ENCODE measurements at places on chromosomes 1 and 21. TPM values are rescaled to one million over a fixed set of nuclear protein-coding genes. Genes with fewer than 3 reads are reported as not detected.

DNA sequence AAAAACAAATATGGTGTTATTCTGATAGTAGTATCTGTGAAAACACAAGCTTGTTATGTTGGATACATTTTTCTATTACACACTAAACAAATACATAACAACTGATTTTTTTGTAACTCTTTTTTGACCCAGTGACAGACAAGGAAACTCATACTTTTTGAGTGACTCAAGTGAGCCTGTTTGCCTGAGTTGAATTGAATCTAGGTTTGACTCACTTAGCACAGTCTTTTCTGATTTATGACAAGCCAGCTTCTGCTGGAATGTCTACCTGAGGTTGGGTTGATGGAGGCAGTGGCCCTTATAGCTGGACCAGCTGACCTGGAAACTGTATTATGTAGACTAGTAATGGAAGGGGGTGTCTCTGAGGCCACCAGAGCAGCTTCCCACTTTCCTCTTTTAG is 4.2 kb upstream of the CLCA4 start:
- no peak overlapping the region for H3K27ac ChIP-seq
- peak; percentile 8 for DNase-seq
- no peaks in the 10 kb centered on the region for H3K36me3 ChIP-seq
- H3K4me3 ChIP-seq = no peak overlapping the region
- H3K4me1 ChIP-seq = no peaks in the 10 kb centered on the region

DNA sequence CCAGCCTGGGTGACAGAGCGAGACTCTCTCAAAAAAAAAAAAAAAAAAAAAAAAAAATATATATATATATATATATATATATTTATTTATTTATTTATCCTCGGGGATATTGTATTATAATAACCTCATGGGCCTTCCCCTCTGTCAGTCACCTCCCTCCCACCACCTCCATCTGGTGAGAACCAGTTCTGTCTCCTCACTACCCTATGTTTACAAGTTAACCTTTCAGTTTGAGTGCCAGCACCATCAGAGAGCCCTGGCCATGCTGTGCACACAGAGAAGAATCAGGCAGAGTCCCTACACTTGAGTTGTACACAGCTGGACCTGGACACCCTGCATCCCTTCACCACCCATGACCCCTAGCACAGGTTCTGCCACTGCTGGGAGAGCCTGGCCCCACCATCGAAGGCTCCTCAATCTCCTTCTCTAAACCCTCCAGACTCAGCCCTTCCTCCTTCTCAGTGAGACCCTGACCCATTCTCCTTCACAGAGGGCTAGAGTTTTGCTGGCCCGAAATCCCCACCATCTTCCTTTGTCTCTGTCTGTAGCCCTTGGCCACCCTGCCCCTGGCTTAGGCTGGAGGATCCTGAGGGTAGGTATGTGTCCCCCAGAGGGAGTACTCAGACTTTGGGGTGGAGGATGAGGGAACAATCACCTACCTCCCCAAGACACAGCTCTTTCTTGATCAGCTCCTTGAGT is 1.2 kb downstream of the S100A5 start:
- no peak overlapping the region for H3K27ac ChIP-seq
- H3K4me1 ChIP-seq = peaks cover 39% of the 10 kb centered on the region
- no peaks in the 10 kb centered on the region for H3K27me3 ChIP-seq
- DNase-seq = no peak

- peak; percentile 99 for DNase-seq
- peaks cover 17% of the 10 kb centered on the region for H3K4me1 ChIP-seq
- H3K36me3 ChIP-seq = no peaks in the 10 kb centered on the region
- peak overlapping the region; percentile 74 for H3K27ac ChIP-seq
- no peak overlapping the region for H3K4me3 ChIP-seq
Measured at GRCh38 chr1:198776602-198777029, 137.8 kb downstream of the PTPRC start.

DNA sequence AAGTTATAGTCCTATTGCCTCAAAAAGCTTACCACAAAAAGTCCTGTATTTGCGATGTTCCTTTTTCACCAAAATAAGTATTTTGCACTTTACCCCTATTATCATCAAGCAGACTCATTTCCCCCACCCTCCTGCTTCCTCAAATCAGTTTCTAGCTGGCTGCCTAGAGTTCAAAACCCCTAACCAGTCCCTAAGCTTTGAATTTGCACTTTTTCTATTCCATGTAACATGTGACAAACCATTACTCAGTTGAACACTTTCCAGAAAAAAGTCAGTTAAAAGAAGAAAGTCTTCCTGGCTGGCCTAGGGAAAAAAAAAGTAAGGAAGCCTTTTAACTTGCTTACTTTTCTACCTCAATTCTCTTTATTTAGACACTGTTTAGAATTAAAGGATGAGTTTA is 8.2 kb downstream of the CEP170 start:
- H3K4me3 ChIP-seq = no peak overlapping the region
- H3K27me3 ChIP-seq = no peaks in the 10 kb centered on the region
- H3K36me3 ChIP-seq = peaks cover 8% of the 10 kb centered on the region
- H3K4me1 ChIP-seq = peaks cover 24% of the 10 kb centered on the region
- H3K27ac ChIP-seq = no peak overlapping the region
- DNase-seq = peak; percentile 60

Gene NMNAT2
- total RNA-seq = 0.50 TPM

GRCh38 chr1:51247022-51247421 is 10.9 kb downstream of the RNF11 start:
- H3K27me3 ChIP-seq = no peaks in the 10 kb centered on the region
- no peaks in the 10 kb centered on the region for H3K36me3 ChIP-seq
- no peaks in the 10 kb centered on the region for H3K4me1 ChIP-seq
- H3K27ac ChIP-seq = no peak overlapping the region
- H3K4me3 ChIP-seq = no peak overlapping the region
- no peak for DNase-seq

GRCh38 chr1:151989211-151989862 is 4.3 kb downstream of the S100A10 start:
- H3K27me3 ChIP-seq = no peaks in the 10 kb centered on the region
- H3K4me3 ChIP-seq = peak overlapping the region; percentile 83
- H3K36me3 ChIP-seq = peaks cover 18% of the 10 kb centered on the region
- DNase-seq = peak; percentile 87
- peak overlapping the region; percentile 97 for H3K27ac ChIP-seq
- H3K4me1 ChIP-seq = peaks cover 66% of the 10 kb centered on the region

GRCh38 chr1:223852337-223852736 is 6.6 kb upstream of the TP53BP2 start:
- no peaks in the 10 kb centered on the region for H3K36me3 ChIP-seq
- H3K4me1 ChIP-seq = no peaks in the 10 kb centered on the region
- no peaks in the 10 kb centered on the region for H3K27me3 ChIP-seq
- H3K4me3 ChIP-seq = no peak overlapping the region

GRCh38 chr1:21716169-21716568 is 47.0 kb upstream of the RAP1GAP start:
- H3K4me3 ChIP-seq = no peak overlapping the region
- no peaks in the 10 kb centered on the region for H3K4me1 ChIP-seq
- H3K27ac ChIP-seq = no peak overlapping the region

- no peaks in the 10 kb centered on the region for H3K36me3 ChIP-seq
- H3K4me1 ChIP-seq = no peaks in the 10 kb centered on the region
- H3K27me3 ChIP-seq = no peaks in the 10 kb centered on the region
- DNase-seq = no peak
- H3K27ac ChIP-seq = no peak overlapping the region
- no peak overlapping the region for H3K4me3 ChIP-seq
Measured at GRCh38 chr1:176602388-176603004, 139.5 kb downstream of the PAPPA2 start.

GRCh38 chr1:89407360-89407759 is 43.5 kb downstream of the GBP6 start:
- no peaks in the 10 kb centered on the region for H3K36me3 ChIP-seq
- no peak overlapping the region for H3K4me3 ChIP-seq
- no peak for DNase-seq
